ENCODE measurements at places on chromosomes 13 and 19.

- no peak for DNase-seq
Observed at GRCh38 chr13:112779856-112780604, 90.2 kb downstream of the ATP11A start.

DNA sequence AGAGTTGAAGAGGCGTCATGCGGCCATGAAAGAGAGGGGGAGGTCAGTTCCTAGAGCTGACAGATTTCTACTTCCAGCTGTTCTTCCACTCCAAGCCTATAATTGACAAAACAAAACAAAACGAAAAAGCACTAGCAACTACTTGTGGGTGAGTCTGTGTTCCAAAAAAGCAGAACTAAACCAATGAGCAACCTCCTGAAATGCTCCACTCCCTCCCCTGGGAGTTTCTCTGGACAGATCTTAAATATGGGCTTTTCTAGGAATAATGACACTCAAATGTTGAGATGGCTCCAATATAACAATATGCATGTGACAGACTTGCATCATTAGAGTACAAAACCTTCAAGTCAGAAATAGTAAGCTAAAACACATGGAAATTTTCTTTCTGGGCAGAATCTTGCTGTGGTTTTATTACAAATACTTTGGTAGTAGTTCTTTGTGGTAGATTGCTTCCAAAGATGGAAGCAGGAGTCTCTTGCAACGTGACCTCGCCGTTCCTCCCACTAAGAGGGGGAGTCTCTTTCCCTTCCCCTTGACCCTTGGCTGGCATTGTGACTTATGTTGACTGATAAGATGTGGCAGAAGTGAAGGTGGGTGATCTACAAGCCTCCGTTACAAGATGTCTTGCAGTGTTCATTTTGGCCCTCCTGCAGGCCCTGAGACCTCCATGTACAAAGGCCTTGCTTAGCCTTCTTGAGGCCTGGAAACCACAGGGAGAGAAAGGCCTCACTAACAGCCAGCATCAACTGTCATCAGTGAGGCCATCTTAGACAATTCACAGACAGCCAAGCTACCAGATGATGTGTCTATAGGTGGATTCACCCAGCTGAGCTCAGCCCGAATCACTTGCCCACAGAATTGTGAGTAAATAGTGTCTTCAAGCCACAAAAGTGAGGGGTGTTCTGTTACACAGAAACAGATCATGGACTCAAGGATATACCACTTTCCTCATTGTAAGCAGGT is 173.1 kb upstream of the RFC3 start:
- DNase-seq, result no peak

DNA sequence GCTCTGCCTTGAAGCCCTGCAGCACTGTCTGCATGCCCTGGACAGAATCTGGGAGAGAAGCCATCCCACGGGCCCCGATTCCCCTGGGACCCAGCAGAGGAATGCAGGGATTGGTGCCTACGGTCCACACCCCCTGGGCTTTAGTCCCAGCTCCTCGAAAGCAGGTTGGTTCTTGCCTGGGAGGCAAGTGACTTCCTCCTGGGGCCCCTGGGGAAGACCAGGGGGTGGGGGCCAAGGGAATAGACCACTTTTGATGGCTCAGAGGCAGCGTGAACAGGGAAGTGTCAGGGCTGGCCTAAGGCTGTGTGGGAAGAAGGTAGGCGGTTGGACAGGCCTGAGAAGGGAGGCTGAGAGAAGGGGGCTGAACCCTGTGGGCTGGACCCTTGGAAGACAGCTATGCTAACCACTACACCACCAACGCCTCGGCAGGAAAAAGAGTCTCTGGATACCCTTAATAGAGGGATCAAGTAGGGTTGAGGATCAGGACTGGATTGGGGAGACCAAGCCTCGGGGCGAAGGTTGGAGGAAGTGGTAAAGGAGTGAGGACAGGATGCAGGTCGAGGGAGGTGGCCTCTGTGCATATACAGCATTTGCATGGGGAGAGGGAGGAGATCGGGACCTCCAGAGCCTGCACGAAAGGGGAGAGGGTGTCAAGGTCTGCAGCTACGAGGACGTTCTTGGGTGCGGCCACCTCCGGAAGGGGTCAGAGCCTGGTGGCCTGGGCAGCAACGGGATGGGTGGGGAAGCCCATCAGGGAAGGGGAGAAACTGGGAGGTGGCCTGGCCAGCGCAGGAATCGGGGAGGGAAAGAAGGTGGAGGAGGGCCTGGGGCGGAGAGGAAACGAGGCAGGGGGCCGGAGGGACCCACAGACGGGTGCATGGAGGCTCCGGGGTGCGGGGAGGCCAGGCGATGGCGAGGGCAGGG is 709 bp downstream of the DPP9 start:
- peak; percentile 20 for DNase-seq

DNA sequence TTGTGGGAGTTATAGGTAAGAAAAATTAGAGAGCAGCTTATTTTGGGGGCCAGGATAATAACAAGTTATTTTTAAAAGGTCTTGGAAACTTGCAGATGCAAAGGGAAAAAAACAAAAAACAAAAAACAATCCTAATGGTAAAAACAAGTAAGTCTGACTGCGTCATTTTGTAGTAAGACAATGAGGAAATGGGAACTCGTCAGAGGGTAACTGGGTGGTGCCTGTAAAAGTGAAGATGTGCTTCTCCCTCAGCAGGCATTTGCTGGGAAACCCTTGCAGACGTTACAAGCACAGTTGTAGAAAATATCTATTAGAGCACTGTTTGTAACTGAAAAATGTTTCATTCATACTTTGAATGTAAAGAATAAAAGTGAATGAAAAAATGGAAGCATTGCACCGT is 2.2 kb upstream of the TNFSF13B start:
- DNase-seq, result no peak

DNA sequence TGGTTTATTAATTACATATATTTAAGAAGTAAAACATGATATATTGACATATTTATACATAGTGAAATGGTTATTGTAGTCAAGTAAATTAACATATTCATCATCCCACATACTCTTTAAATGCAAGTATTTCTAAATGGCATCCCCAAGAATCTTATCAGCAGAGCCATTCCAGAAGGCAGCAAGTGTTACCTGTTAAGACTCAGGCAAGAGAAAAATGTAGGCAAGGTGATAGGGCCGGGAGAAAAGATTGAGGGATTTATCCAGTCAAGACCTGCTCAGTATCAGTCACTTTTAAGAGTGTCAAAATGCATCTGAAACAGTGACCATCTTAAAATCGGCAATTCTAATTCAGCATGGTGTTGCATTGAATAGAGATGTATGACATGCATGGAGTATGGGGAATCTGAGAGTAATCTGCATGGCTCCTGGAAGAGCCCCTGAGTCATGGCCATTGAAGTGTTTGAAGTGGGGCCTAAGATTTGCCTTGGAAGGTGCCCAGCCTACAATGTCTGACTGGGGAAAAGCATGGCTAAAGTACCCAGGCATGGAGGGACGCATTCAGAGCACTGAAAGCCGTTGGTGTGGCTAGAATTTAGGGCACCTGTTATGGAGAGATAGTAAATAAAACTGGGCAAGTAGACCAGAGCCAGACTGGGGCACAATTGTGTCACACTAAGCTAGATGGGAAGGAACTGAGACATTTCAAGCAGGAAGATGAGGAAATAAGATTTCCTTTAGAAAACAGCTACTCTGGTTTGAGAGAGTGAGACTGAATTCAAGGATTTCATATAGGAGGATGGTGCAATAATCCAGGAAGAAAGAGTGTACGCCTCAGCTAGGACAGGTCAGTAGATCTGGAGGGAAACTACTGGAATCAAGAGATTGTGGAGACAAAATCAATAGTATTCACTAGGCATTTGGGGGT is 25.0 kb upstream of the C1QTNF9B start:
- DNase-seq, result no peak

- DNase-seq, result no peak
Observed at GRCh38 chr19:38360351-38360750, 14.0 kb upstream of the PSMD8 start.

DNA sequence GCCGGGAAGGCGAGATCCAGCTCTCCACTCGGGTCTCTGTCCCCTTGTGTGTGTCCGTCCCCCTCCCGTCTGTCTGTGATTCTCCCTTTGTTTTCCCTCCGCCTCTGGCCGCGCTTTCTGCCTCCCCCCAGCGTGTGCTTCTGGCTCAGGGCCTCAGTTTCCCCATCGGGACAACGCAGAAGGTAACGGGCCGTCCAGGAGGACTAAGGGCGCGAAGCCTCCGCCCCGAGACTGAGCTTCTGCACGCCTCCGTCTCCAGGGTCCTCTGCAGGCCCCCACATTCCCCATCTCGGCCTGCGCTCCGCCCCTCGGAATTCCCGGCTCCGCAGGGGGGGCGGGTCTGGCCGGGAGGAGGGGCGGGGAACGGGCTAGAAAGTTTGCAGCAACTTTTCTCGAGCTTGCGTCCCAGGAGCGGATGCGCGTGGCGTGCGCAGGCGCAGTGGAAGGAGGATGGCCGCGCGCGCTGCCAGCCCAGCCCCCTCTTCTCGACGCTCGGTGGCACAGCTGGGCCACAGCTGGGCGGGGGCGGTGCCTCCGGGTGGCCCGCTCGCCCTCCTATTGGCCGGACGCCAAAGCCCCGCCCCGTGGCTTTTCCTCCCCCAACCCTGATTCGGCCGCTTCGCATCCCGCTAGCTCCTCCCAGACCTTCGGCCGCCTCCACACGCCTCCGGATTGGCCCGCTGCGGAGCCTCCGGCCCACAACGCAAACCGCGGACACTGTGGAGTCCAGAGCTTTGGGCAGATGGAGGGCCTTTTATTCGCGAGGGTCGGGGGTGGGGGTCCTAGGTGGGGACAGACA is at the start of gene SIX5:
TSS of gene SIX5 (minus strand) at position 269 of the 799 bp plus-strand sequence. CDS start 408 bp downstream, outside the sequence.
- DNase-seq, result peak; percentile 97

DNA sequence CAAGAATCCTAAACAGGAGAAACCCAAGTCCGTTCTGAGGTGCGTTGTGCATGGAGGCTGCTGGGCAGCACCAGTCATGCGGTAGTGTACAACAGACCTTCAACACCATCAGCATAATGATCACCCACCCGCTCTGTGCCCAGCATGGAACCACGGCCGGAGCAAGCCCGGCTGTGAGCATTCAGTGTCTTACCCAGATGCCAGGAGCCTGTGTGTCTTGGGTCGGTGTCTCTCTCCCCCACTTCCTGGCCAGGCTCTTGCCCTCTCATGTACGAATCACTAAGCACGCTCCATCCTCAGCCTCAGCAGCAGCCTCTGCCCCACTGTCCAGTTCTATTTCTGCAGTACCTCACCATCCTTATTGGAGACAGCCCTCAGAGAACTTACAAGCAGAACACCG is 231.6 kb upstream of the IRS2 start:
- no peak for DNase-seq

DNA sequence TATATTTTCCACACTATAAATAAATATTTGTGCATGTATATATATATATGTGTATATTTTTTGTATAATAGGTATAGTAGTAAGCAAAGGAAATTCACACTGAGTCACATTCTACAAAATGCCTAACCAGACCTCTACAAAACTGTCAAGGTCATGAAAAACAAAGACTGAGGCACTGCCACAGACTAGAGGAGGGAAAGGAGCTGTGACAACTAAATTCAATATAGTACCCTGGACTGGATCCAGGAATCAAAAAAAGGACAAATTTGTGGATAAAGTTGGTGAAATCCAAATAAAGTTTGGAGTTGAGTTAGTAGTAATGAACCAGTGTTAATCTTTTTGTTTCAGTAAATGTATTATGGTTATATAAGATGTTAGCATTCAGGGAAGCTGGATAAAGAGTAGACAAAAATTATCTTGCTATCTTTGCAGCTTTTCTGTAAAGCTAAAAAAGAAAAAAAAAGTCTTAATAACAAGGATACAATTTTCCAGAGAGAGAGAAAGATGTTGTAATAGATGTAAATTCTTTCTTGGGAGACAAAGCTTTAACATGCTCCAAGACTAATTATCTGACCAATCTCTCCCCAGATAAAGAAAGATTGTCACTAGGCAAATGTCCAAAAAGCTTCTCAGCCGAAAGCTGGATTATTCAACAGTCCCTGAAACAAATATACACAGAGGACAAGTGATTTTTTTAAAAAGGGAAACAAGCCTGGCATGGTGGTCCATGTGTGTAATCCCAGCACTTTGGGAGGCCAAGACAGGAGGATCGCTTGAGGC is 19.1 kb downstream of the SYDE1 start:
- DNase-seq, result no peak

DNA sequence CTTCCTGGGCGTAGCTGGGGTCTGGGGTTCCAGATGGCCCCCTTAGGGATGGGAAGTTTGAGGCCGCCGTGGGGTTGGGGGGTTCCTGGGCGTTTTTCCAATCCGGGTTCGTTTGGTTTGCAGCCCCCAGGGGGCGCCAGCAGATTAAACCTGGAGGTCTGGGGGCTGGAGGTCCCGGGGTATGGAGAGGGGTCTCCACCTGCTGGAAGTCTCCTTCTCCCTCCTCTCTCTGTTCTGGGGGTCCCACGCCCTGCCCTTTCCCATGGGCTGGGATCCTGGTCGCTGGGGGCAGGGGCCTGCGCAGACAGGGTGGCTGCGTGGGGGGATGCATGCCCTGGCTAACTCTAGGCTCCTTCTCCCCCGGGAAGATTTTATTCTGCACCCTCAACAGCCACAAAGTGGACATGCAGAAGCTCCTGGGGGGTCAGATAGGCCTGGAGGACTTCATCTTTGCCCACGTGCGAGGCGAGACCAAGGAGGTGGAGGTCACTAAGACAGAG is 899 bp downstream of the GIPC3 start:
- no peak for DNase-seq

- DNase-seq, result no peak
Observed at GRCh38 chr13:39737047-39737446, 81.6 kb downstream of the COG6 start.

DNA sequence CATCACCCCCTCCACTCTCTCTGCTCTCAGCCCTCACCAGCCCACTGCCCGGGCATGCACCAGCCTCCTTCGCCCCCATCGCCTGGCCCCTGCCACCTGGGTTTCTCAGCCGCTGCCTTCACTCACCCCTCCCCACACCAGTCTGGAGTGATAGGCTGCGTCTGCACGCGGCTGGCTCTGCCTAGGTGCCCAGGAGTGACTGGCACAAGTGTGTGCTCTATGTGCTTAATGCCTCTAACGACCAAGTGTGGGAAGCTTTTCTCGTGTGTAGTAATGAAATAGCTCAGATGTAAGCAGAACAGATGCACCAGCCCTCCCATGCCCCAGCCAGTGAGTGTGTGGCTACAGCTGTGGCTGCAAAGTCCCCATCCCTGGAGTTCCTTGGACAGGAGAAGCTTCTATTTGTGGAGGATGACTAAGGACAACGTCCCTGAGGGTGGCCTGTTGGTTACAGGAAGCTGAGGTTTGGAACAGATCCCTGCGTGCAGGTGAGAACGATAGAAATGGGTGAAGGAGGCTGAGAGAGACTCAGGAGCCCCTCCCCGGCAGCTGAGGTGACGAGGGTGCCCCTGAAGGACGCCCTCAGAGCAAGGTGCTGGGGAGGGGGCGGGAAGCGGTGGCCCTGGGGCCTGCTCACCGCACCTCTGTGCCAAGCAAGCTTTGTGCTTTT is 35.6 kb downstream of the ATP11A start:
- no peak for DNase-seq

Measured in activated CD4-positive, alpha-beta T cell treated with anti-CD3 and anti-CD28 coated beads, Interleukin-2, Interleukin-4, amounts not matched to agents 100 ng/mL and 50 ng/mL, durations not matched to agents 16 hours and 8 hours (primary cell).